Mammary epithelial cell (primary cell): ENCODE measurements at places on chromosomes 1 and 21.

GRCh38 chr1:244137276-244137675 is 86.2 kb downstream of the ZBTB18 start:
- no peak for DNase-seq

GRCh38 chr1:29318724-29319123 is 82.4 kb downstream of the PTPRU start:
- DNase-seq, result no peak

- DNase-seq, result no peak
These were observed 43.2 kb upstream of the ACTRT2 start for GRCh38 chr1:2977886-2978611.

- no peak for DNase-seq
These were observed 36.3 kb downstream of the FAAP20 start for GRCh38 chr1:2158272-2158671.

DNA sequence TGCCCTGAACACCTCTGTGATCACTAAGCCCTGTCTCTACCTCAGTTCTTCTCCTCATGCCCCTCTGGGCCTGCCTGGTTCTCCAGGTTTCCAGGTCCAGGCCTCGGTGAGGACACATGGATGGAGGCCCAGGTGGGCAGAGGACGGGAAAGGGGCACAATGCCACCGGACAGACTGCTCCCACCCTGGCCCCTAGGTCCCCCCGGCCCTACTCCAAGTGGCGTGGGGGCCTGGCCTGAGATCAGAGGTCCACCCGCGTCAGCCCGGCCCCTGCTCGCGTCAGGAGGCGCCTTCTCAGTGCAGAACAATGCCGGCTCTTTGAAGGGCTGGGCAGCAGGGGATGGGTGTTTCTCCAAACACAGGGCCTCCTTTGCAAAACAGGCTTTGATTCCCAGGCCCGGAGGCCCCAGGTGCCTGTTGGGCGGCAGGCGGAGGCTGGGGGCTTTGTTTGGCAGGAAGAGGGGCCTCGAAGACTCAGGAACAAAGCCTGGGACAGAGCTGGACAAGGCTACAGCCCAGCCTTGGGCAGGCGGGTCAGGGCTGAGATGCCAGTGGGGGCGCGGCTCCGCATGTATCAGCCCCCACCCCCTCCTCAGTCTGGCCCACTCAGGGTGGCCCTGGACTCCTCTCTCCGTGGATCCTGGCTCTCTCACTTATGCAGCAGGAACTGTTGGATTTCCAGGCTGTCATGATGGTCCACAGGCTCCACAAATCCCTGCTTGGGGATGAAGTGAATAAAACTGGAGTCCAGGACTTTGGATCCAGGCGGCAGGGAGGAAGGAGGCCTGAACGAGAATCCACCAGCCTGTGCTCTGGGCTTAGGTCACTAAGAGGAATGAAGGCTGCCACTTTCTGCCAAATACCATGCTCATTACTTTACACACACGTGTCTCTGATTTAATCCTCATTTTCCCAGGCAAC is 77.4 kb upstream of the SLC2A1 start:
- no peak for DNase-seq

- DNase-seq, result no peak
These were observed 1.7 kb downstream of the TIAM1 start for GRCh38 chr21:31342348-31342747.

GRCh38 chr1:6412896-6413295 is 6.8 kb downstream of the HES2 start:
- peak; percentile 77 for DNase-seq

- no peak for DNase-seq
These were observed 9.3 kb downstream of the SLC19A1 start for GRCh38 chr21:45532826-45533360.

GRCh38 chr21:16420031-16420724 is 690.4 kb downstream of the USP25 start:
- peak; percentile 62 for DNase-seq

DNA sequence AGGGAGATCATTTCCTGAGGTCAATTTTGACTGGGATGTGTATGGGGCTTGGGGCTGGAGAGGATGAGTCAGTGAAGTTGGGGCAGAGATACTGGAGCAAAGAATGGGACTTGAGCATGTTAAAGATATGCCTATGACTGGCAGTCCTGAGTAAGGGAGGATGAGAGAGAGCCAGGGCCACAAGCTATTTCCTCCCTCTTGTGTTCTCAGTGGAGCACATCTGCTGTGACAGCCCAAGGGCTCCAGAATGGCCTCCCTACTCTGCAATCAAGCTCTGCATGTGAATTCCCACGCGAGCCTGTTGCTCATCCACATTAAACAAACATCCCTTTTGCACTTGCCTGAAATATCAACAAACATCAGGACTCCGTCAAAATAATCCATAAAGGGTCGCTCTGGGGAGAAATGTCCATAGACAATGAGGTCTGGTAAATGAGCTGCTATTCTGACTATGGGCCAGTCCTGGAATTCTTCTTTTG is 9.2 kb downstream of the ADCY10 start:
- DNase-seq, result peak; percentile 32

DNA sequence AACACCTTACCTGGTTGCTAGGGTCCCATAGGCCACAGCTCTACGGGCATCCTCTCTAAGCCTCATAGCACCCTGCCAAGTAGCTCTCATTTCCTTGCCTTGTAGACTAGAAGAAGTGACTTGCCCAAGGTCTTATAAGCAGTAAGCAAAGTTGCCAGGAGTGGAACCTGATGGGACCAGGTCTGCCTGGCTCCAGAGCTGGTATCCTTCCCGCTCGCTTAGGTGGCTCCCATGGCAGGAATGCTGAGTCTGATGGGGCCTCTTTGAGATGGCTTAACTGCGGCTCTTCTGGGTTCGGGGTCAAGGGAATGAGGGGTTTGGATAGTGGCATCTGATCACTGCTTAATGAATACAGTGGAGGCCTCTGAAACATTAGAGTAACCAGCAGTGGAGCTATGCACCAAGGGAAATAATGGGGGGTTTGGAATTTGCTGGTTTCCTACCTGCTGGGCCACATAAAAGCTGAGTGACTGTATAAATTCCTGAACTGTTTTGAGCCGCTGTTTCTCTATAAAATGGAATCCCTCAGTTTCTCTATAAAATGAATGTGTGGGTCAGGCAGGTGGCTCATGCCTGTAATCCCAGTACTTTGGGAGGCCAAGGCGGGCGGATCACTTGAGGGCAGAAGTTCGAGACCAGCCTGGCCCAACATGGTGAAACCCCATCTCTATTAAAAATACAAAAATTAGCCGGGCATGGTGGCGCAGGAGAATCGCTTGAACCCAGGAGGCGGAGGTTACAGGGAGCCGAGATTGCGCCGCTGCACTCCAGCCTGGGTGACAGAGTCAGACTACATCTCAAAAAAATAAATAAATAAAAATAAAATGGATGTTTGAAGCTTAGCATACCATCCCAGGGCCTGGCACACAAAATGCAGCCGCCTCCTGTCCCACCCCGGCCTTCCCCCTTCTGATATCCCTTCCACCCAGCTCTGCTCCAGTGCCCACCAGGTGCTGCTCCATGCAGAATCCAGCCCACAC is 12.4 kb downstream of the FAM151A start:
- no peak for DNase-seq

DNA sequence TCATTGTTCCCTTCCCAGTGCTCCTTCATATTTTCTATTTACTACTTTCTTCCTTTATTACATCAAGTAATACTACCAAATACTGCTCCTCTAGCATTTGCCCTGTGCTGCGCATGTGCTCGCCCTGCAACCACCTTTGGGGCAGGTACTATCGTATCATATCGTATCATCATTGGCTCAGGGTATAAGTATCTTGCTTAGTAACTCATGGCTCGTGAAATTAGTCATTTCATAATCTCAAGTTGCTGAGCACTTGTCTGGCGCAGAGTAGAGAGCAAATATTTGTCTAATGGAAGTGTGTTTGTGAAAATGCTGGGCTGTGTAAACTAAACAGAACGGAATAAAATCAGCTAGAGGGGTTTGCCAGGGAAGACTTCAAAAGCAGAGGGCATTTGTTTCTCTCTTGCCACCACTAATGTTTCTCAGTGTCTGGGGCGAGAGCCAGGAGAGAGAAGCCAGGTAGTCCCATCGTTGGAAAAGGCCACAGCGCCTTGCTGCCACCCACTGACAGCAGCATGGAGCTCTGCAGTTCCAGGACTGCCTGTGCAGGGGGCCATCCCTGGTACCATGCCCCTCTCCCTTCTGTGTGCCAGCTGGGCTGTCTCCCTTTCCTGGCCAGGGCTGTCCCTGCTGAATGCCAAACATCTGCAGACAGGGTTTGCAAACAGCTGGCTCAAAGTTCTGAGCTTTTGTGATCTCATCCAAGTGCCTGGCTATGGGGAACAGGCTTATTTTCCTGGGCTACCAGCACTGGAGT is 20.0 kb upstream of the CPT2 start:
- DNase-seq, result no peak

- DNase-seq, result no peak
These were observed 28.1 kb downstream of the CFAP74 start for GRCh38 chr1:1975535-1975934.

GRCh38 chr1:94633051-94633450 is 91.5 kb upstream of the F3 start:
- no peak for DNase-seq

DNA sequence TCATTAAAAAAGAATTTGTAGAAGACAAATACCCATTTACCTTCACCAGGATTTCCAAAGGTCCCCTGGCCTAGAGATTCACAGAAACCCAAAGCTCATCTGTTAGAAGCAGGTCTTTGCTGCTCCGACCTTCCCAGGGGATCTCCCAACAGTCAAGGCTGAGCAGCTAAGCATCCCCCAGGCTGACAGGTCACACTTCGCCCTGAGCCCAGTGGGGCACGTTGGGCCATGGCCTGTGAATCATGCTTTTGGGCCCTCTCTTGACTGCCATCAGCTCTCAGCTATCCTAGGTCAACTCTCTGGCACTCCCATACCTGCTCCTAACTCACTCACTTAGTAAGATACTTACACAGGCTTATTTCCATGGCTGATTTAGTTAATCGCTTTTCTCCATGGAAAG is 157.7 kb downstream of the DSCAM start:
- no peak for DNase-seq

DNA sequence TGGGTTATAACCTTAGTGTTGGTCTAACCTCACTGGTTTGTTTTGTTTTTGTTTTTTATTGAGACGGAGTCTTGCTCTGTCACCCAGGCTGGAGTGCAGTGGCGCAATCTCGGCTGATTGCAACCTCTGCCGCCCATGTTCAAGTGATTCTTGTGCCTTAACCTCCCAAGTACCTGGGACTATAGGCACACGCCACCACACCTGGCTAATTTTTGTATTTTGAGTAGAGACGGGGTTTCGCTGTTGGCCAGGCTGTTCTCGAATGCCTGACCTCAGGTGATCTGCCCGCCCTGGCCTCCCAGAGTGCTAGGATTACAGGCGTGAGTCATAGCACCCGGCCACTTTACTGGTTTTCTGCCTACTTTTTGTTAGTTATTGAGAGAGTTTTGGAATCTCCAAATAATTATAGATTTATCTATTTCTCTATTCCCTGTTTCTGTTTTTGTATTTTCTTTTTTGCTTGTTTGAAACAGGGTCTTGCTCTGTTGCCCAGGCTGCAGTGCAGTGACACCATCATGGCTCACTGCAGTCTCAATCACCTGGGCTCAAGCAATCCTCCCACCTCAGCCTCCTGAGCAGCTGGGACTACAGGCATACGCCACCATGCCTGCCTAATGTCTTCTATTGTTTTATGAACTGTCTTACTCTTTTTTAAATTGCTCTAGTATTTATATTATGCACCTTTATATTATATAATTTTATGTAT is 21.4 kb downstream of the SMG7 start:
- no peak for DNase-seq

- DNase-seq, result no peak
These were observed 119.0 kb downstream of the TNFSF18 start for GRCh38 chr1:172931761-172932160.

DNA sequence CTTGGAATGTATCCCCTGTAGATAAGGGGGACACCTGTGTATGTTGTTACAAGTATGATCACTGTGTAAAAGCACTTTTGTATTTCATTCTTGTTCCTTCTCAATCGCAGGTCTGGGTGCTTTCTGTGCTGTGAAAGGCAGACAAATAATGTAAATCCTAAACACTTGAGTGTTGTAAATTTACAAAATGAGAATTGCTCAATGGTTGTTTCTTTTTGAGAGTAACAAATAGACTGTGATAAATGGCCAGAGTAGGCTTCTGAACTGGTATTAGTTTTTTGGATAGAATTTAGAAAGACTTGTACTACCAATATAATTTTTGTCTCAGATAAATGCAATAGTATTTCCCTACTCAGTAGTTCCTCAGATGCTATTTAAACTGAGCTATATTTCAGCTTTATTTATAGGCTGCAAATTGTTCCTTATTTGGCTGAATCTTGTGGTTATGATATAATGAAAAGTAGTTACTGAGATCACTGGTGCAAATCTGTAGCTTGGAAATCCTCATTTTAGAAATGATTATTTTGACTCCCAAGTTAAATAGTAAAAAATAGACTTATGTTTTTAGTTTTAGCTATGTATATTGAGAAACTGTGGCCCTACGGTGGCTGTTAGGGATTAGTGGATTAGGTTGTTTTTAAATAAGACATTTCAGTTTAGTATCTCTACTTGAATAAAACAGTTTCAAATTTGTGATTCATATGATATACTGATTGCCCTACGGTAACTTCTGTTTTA is 9.2 kb downstream of the BACH1 start:
- DNase-seq, result no peak

DNA sequence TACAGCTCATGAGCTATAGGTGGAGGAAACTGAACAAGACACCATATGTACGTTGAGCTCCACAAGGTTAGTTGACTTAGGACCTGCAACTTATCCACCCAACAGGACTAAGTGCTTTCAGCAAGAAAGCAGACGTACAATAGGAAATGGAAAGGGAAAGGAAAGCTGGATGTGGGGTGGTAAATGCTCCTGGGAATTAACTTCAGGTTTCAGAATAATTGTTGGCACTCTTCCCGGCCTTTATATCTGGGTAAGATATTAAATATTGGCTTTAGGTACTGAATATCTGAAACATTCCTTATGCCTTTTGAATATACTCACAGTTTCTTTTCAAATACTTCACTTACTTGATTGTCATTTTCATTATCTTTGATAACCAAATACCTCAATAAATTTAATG is 36.3 kb downstream of the GLMN start:
- DNase-seq, result no peak

DNA sequence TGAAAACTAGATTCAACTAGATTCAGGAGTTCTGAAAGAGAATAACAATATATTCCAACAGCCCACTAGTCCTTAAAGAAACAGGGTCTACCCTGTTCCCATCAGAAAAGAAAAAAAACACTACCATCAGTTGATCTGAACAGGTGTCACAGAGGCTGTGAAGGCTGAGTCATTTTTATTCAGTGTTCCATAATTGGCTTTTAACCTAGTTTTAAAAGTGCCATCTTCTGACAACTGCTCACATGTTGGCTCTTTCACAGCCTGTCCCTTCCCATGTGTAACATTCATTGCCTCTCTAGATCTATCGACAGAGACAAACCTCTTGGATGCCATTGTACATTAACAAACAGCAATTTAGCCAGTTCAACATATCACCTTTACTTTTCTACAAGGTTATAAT is 243.7 kb downstream of the TBX15 start:
- DNase-seq, result no peak

GRCh38 chr1:181190364-181191035 is 102.0 kb downstream of the IER5 start:
- DNase-seq, result no peak
